ENCODE measurements at places on chromosomes 11 and 22.
A peak's percentile ranks its signal among the peaks of the same experiment; 100 is the strongest.

GRCh38 chr11:77450227-77450626, 23.7 kb downstream of the PAK1 start:
- DNase-seq: no peak

- DNase-seq: peak; percentile 73
These were observed 230.1 kb upstream of the DDI1 start for GRCh38 chr11:103806130-103806895.

DNA sequence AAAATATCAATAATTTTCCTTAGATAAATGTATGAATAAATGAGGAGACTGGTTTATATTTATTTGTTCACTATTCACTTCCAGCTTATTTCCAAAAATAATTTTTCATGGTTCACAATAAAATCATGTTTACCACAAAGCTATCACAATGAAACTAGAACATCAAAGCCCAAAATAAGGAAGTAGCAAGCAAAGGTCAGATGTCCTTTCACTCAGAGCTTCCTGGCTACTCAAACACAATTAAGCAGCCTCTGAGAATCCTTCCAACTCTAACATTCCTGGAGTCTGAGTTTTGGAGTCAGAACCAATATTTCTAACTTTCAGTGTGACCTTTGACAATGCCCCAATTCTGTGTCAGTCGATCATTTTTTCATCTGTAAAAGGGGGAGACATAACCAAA, 527.0 kb downstream of the SOX6 start:
- DNase-seq: no peak

DNA sequence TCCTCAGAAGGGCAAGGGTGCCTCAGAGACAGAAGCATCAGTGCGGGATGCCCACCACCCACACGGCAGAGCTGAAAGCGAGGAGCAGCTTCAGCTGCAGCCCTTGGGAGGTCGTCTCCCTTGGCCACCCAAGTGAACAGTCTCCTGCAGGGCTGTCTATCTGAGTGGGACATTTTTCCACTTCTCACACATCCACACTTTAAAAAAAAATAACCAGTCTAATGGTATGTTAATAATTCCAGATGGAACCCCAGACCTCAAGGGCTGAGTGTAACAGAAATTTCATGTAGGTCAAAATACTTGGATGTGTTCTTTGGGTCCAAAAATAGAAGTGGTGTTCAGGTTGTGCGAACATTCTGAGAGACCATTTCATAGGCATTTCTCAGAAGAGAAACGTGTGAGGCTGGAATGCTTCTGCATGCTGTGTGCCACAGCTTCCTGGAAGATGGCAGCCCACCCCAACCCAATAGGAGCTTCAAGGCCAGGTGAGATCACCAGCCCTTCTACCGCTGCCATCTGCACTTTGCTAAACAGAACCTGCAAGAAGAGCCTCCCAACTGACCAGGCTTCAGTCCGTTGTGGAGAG, 623.2 kb downstream of the OPCML start:
- no peak for DNase-seq

DNA sequence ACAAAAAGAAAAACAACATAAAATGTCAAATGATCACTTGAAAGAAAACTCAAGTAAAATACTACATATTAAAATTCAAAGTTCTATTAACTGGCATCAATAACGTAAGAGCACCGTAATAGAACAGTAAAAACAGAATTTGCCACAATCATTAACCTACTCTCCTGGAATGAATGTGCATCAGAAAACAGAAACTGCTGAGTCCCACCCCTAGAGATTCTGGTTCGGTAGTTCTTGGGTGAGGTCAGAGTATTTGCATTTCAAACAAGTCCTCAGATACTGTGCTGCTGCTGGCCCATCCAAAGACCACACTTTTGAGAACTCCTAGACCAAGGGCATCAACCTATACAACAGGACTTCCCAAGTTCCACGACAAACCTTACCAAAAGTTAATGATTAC, 23.5 kb downstream of the PITPNB start:
- DNase-seq: no peak

DNA sequence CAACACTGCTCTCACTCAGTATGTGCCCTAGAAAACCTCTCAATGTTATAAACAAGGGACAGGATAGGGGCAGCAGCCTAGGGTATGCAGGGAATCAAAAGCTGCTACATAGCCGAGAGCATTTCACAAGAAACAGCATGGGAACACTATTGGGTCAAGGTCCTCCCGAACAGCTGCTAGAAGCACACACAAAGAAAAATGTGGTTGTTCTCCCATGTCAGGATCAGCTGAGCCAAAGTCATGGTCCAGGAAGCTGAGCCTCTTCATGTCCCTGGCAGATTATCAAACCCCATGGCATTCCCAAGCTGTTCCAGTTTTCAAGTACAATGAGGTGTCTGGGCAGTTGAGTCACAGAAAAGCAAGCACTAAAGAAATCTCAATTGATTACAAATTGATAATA, 21.0 kb upstream of the GDPD4 start:
- no peak for DNase-seq

DNA sequence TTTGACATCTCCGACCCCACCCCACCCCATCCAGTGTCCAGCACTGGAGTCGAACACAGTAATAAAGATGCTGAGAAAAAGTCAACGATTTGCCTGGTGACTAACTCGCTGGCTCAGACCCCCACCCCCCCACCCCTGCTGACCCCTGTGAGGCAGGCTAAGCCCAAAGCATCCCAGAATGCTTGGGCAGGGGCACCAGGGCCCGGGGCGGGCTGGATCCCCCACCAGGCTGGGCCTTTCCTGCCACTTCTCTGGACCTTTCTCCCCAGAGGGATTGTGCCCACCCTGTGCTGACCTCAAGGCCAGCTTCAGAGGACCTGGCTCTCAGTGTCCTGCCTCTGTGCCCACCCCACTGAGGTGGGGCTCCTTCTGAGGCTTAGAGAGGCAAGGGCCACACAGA, 1.8 kb downstream of the C11orf86 start:
- no peak for DNase-seq

DNA sequence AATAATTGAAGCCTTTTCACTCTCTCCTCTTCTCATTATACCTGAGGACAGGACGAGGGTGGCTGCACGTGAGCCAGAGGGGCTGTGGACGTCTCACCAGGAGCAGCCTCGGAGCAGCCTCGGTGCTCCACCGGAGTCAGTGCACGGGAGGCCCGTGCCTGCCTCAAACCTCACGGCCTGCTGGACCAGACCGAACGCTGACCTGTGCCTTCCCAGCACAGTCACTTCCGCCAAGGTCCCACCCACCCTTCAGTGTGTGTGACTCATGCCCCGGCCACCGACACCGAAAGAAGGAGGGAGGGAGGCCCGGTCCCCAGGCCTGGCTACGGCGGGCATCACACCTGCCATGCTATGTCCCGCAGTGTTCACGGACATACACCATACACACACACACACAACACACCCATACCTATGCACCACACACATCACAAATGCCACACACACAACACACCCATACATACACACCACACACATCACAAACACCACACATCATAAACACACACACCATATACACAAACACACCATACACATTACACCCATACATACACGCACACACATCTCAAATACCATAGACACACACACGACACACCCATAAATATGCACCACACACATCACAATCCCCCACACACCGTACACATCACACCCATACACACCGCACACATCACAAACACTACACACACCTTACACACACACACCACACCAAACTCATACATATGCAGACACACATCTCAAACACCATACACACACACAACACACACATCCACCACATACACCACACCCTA, 1506.5 kb downstream of the TBC1D22A start:
- DNase-seq: no peak

GRCh38 chr22:46050916-46051614, 74.1 kb upstream of the WNT7B start:
- no peak for DNase-seq

- no peak for DNase-seq
These were observed 34.1 kb downstream of the PAMR1 start for GRCh38 chr11:35491231-35491871.

DNA sequence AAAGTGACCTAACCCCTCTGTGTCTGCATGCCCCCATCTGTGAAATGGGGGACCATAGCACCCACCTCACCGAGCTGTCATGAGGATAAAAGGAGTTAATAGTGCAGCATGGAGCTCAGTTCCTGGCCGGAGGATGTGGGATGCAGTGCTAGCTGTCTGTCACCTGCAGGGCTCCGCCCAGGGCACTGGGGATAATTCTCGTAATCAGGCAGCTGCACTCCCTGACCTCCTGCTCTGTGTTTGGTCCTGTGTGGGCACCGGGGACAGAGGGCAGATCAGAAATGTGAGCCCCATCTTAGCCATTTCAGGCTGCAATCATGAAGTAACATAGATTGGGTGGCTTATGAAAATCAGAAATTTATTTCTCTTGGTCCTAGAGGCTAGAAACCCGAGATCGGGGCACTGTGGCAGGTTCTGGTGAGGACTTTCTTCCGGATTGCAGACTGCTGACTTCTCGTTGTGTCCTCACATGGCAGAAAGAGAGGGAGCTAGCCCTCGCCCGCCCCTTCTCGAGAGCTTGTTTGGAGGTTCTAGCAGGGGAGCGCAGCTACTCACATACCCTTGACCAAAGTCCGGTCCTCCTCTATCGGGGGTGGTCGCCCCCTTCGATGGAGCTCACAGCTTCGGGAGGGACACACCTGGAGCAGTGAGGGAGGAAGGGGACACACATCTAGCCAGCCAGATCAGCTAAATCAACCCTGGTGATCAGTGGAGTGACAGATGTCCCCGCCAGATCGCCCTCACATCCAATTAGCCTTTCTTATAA, 3.2 kb downstream of the KCTD17 start:
- no peak for DNase-seq

GRCh38 chr22:32040324-32040904, 2.6 kb upstream of the SLC5A1 start:
- DNase-seq: no peak

DNA sequence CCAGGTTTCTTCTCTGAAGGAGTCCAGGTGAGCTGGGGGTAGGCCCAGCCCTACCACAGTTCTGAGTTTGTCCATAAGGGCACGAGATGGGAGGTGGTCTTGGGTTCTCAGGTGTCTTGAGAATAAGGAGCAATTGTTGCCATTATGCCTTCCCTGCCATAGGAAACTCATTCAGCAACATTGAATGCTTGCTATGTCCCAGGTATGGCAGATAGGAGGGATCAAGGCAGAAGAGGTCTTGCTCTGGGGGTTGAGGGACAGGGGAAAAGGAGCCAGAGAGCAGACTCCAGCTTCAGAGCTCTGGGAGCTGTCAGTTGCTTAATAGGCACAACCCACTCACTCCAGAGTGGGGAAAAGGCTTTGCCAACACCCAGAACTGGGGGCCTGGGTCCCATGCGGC, 4.3 kb downstream of the SELENOM start:
- no peak for DNase-seq

DNA sequence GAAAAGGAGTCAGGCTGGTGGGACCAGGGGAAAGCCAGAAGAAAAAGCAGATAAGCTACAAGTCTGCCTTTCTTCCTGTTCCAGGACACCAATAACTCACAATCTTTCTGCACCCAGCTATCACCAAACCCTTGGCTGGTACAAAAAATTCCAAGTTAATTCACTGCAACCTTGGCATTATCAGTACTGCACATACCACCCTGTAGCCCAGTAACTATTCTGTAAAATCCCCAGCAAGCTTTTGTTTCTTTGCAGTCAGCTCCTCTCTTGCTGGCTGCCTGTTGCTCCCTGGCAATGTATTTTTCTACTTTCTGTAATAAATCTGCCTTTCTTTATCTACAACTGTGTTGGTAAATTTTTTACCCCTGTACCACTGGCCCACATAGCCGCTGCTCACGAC, 20.7 kb upstream of the DKK3 start:
- DNase-seq: no peak

GRCh38 chr11:109729761-109730160, 307.8 kb downstream of the C11orf87 start:
- DNase-seq: peak; percentile 9

DNA sequence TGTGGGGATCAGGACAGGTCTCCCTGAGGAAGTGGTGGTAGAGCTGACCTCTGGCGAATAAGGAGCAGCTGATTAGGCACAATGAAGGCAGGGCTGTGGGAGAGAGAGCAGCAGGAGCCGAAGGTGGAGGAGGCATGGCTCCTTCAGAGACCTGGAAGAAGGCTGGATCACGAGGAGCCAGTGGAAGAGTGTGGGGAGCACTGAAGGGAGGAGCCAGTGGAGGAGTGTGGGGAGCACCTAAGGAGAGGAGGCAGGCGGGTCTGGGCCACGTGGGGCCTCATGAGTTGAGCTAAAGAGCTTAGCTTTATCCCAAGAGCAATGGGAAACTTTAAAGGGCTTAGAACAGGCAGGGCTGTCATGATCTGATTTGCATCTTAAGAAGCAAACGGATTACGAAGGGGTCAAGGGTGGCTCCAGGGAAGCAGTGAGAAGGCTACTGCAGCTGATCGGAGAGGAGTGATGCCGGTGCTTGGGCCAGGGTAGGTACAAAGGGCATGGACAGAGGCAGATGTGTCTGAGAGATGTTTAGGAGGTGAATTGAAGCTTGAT, 44.9 kb upstream of the EIF3D start:
- no peak for DNase-seq

DNA sequence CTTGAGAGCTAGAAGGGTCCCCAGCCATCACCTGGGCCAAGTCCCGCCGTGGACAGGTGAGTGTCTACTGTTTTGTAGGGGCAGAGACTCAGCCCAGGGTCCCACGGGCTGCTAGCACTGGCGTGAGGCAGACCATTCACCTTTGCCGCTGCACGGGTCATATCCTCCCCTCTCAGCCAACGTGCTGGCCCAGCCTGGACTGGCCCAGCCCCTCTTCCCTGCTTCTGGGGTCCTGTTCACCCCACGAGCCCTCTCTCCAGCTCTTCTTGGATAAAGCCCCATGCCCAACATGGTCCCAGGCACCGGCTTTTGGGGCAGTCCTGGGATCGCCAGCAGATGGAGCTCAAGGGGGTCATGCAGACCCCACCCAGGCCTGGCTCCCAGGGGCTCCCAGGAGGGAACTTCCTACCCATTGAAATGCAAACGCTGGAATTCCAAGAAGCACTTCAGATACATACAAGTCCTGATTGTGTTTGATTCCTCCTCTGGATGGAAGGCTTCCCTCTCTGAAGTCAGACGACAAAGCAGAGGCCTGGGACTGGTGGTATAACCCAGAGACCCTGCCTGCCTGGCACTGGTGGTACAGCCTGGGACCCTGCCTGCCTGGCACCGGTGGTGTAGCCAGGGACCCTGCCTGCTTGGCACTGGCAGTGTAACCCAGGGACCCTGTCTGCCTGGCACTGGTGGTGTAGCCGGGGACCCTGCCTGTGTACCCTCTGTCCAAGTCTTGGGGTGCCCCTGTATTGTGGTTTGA, 8.9 kb upstream of the SEPTIN5 start:
- no peak for DNase-seq

GRCh38 chr11:65973439-65974110, 12.0 kb downstream of the SART1 start:
- DNase-seq: peak; percentile 98

All from epithelial cell of esophagus (primary cell).